ENCODE measurements at places on chromosomes 16 and 17.
A peak's percentile ranks its signal among the peaks of the same experiment; 100 is the strongest.

- DNase-seq, result no peak
Observed at GRCh38 chr16:81816351-81816750, 37.3 kb downstream of the PLCG2 start.

- no peak for DNase-seq
Observed at GRCh38 chr17:35529866-35530265, 7.6 kb downstream of the SLFN12L start.

DNA sequence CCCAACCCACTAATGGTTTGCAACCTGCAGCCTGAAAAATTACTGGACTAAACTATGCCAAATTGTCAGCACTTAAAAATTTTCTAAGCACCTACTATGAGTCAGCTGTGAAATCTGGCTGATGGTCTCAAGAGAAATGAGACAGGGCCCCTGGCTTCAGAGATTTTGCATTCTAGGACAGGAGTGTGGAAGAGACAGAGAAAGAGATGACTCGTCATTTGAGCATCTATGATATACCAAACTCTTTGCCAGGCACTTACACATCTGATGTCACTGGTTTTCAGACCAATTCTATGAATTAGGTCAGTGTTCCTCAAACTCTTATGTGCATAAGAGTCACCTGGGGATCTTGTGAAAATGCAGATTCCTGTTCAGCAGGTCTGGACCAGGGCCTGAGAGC is 44.4 kb downstream of the CLEC19A start:
- no peak for DNase-seq

DNA sequence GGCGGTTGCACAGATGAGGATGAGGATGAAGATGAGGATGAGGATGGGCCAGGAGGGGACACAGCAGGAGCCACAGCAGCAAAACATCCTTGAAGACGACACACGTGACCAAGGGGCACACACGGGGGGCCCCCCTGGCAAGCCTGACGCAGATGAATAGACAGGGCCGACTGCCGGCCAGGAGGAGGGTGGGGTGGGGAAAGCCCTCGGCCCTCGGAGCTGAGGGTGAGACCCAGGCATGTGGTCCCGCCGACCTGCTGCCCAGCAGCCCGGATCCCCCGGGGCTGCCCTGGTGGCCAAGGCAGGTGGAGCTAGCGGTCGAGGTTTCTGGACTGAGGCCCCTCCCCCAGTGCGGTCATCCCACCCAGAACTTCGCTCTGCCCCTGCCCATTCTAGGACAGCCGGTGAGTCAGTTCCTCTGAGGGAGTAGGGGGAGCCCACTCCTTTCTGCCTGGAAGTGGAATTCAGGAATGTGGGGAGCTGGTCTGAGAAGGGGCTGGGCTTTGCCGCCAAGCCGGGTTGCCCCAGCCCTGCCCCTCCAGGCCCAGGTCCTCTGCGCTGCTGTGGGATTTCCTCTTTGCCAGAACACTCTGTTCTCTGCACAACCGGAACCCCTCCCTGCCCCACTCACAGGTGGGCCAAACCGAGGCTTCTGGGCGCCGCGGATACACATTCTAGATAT is 9.9 kb downstream of the CYGB start:
- DNase-seq, result no peak

- no peak for DNase-seq
Observed at GRCh38 chr17:13518261-13519000, 83.3 kb downstream of the HS3ST3A1 start.

DNA sequence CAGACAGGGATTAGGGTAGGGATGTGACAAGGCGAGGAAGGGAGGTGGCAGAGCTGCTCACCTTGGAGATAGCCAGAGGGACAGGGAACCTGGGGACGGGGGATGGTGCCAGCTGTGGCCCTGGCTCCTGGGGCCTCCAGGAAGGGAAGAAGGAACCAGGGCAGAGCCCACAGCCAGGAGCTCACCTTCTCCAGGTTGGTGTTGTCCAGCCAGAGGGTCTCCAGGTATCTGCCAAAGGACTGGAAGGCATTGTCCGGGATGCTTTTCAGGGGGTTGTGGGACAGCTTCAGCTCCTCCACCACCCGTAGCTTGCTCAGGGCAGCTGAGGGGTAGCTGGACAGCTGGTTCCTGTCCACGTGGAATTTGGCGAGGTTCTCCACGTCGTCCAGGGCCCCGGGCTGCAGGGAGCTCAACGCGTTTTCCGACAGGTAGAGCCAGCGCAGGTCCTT is 801 bp downstream of the CHAD start:
- DNase-seq, result no peak

DNA sequence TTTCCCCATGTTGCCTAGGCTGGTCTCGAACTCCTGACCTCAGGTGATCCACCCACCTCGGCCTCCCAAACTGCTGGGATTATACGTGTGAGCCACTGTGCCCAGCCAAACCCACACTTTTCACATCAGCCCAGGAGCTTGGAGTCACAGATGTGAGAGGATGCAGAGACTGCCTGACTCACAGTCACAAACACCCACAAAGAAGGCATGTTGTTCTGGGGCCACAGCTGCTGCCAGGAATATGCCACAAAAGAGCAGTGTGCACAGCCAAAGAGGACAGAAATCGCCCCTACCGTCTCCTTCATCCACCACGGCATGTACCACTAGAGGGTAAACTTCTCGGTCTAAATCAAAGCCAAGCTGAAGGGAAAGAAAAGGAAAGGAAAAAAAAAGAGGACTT is 25.1 kb upstream of the FOXJ1 start:
- no peak for DNase-seq

GRCh38 chr16:72044296-72044695 is 10.0 kb upstream of the HP start:
- DNase-seq, result no peak

DNA sequence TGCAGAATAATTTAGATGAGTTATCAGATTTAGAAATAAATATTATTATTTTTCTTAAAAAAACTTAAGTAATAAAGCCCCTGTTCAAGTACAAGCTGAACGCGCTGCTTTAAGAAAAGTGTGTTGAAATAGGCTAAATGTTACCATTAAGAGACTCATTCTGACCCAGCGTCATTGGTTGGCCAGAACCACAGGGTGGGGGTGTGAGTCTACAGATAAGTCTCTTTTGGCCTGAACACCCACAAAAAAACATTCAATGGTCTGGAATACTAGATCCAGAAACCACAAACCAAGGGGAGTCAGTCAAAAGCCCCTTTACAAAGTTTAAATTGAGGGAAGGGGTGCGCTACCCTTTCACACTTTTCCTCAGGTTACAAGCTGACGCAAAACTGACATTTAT is 776.1 kb downstream of the KCNJ2 start:
- no peak for DNase-seq

- DNase-seq, result peak; percentile 57
Observed at GRCh38 chr16:16025214-16025968, 76.0 kb downstream of the ABCC1 start.

- DNase-seq, result no peak
Observed at GRCh38 chr16:10242097-10242496, 59.9 kb upstream of the GRIN2A start.

GRCh38 chr17:63697341-63698286 is 2.3 kb downstream of the LIMD2 start:
- peak; percentile 85 for DNase-seq

- no peak for DNase-seq
Observed at GRCh38 chr17:61426482-61427304, 25.5 kb upstream of the TBX4 start.

- DNase-seq, result no peak
Observed at GRCh38 chr16:2063861-2064260, 16.1 kb downstream of the TSC2 start.
